ENCODE measurements at places on chromosomes 2 and 18.

GRCh38 chr2:45637440-45637839 is 14.0 kb upstream of the PRKCE start:
- no peak for DNase-seq

DNA sequence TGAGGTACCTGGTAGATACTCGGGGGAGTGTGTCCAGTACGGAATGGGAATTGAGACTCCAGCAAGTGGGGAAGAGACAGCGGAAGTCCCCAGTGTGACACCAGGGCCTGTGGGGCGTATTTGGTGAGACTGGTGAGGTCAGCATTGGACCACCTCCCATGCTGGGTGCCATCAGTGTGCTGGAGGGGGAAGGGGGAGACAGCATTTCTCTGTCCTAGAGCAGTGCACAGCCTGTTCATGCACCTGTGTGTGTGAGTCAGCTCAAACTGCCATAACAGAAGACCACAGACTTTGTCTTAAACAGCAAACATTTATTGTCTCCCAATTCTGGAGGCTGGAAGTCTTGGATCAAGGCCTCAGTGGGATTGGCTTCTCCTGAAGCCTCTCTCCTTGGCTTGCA is 301.8 kb downstream of the GBX2 start:
- no peak for DNase-seq

GRCh38 chr18:48459016-48459415 is 49.8 kb upstream of the ZBTB7C start:
- DNase-seq, result no peak

- DNase-seq, result peak; percentile 76
Observed at GRCh38 chr2:75503048-75503607, 57.6 kb downstream of the EVA1A start.

DNA sequence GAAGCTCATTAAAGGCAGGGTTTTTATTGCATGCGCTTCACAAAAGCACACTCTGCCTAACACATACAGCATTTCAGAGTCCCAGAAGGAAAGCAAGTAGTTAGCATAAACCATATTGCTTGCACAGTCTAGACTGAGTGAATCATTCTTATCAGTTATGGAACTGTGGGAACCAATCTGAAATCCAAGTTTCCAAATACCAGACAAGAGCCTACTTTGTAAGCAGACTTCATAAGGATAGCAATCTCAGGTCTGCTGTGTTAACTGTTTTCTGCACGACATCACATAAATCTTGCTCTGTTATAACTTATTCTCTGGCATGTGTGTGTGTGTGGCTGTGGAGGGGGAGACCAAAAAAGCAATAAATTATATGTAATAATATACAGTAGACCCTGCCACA is 608.1 kb upstream of the REG3G start:
- DNase-seq, result no peak

GRCh38 chr2:220835583-220835982 is 736.5 kb downstream of the EPHA4 start:
- DNase-seq, result no peak

GRCh38 chr2:238358769-238359168 is 38.5 kb downstream of the TRAF3IP1 start:
- no peak for DNase-seq

GRCh38 chr2:20641123-20641985 is 9.5 kb downstream of the HS1BP3 start:
- DNase-seq, result no peak

DNA sequence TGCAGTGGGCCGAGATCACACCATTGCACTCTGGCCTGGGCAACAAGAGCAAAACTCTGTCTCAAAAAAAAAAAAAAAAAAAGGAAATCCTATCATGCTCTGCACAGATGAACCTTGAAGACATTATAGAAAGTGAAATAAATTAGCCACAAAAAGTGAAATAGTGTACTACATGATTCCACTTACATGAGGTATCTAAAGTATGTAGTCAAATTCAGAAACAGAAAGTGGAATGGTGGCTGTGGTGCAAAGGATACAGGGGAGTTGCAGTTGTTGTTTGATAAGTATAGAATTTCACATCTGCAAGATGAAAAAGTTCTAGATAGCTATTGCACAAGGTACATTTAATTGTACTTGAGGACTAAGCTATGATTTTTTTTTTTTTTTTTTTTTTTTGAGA is 5.2 kb downstream of the ZRANB3 start:
- DNase-seq, result no peak

GRCh38 chr2:86393521-86394491 is 47.4 kb upstream of the KDM3A start:
- DNase-seq, result peak; percentile 17

GRCh38 chr2:96884299-96885094 is 14.6 kb upstream of the SEMA4C start:
- DNase-seq, result no peak

- DNase-seq, result no peak
Observed at GRCh38 chr2:31110998-31111397, 27.2 kb downstream of the GALNT14 start.

DNA sequence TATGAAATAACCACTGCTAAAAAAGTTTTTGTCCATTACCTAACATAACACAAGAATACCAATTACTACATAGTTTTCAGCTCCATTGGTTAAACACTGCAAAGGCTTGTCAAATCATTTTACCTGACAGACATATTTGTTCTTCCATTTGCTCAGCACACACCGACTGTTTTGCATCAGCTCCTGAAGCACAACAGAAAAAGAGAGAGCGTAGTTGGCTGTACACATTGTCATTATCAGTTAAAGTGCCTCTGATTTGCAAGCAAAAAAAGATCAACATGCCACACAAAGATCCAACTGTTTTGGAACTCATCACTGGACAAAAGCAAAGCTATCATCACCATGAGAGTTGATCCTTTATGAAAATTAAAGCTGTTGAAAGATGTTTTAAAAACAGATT is 103.8 kb downstream of the WDPCP start:
- DNase-seq, result no peak

DNA sequence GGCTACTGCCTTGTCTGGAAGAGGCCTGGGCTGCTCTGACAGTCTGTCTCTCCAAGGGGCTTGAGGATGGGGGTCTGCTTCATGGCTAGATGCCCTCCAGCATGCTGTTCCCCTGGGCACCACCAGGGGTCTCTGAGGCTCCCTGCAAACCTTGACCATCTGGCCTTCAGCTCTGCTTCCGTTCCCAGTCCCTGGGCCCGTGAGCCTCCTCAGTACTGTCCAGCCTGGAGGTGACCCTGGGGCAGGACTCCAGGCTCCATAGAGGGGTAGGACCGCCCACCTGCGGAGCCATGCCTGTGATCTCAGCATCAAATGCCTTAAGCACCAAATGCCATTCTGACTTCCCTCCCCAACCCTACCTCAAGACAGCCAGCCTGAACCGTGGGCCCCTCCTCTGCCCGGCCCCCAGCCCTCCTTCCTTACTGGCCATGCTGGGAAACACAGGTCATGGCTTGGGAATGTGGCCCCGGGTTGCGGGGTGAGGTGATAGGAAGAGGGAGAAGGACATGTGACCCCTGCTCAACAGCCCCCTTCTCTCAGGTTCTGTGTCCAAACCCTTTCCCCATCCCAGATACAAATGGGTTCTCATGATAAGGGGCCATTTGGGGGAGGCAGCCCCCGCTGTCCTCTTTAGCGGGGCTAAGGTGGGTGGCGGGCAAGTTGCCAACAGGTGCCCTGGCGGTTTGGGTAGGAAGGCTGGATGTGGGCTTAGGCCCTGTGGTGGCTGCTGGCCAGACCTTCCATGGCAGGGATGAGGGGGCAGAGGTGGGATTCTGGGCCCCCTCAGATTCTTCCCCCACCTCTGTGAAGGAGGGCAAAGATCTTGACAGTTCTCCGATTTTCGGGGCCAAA is 25.0 kb downstream of the SPEG start:
- peak; percentile 19 for DNase-seq

DNA sequence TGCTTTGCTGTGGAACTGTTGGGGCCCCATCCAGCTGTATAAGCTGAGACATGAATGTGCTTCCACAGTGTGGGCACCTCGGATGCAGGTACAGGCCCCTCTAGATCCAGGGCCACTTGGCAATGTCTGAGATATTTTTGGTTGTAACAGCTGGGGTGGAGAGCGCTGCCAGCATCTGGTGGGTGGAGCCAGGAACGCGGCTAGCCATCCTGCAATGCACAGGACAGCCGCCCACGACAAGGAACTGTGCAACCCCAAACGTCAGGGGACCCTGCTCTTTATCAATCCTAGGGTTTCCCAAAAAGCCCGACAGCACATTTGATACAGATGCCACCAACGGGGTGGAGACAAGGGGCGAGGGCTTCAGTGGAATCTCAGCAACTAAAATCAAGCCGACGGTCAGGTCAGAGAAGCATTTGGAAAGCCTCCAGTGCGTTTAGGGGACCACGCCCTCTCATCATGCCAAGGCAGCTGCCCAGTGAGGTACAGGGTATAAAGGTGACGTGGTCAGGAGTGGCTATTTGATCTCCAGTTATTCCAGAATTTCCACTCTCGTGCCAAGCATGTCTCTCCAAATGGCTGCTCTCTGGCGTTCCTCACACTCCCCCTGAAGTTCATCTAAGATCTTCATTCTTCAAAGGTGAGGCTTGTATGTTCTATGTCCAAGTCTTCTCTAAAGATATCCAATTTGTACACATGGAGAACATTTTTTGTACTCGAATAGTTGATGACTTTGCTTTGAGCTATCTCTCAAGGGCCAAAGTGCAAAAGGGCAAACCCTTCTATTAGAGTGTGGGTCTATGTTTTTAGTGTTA is 55.7 kb downstream of the LRRFIP1 start:
- DNase-seq, result no peak

GRCh38 chr18:78487649-78488048 is 492.0 kb upstream of the SALL3 start:
- no peak for DNase-seq

- no peak for DNase-seq
Observed at GRCh38 chr2:12176623-12177454, 430.4 kb downstream of the LPIN1 start.

- no peak for DNase-seq
Observed at GRCh38 chr18:74899554-74899953, 301.9 kb downstream of the ZNF407 start.

DNA sequence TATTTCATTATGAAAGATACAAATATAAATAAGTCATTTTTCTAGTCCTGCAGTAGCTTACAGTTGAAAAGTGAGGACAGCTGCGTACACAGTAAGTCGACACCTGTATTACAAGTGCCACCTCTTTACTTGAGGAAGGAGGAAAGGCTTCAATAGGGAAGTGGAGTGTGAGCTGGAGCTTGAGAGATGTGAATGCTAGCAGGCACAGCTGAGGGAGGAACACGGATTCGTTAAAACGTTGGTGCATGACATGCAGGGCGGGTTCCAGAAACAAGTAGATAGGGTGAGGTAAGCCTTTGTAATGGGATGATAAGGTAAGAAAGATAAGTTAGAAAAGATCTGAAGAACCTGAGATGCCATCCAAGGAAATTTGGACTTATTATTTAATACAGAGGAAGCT is 98.1 kb upstream of the CSRNP3 start:
- no peak for DNase-seq

DNA sequence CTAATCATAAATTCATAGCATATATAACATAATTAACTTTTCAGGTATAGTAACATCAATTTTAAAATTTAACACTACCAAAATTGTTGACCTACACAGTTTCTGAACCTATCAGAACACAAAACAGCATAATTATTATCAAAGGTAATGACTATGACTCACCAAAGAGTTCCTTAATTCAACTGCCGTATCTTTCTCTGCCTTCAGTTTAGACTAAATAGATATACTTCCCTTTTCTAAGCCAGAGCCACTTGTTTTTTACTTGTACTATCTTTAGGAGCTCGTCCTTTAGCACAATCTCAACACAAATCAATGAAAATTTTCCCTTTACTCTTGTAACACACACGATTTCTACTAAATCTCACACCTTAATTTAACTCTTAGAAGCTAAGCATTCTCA is 54.4 kb downstream of the CCDC88A start:
- no peak for DNase-seq

- DNase-seq, result no peak
Observed at GRCh38 chr2:110977403-110977802, 143.3 kb upstream of the BCL2L11 start.

- DNase-seq, result no peak
Observed at GRCh38 chr2:239826786-239827522, 198.2 kb downstream of the NDUFA10 start.

- DNase-seq, result no peak
Observed at GRCh38 chr2:8536686-8537561, 144.9 kb upstream of the ID2 start.

DNA sequence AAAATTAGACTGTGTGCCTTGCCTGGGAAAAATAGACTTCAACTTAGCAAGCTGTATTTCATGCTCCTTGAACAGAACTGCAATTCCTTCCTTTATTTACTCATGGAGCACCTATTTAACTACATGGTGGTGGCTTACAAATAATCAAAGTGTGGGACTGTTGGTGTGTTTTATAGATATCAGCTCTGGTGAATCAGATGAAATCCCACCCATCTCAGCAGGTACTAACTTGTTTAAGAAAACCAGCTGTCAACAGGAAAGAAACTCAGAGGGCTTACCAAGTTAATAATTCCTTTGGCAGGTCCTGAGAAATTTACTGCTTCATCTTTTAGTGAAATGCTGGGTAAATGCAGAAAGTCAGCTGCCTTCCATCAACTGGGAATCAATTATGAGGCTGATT is 830.6 kb downstream of the SLC4A3 start:
- DNase-seq, result no peak

DNA sequence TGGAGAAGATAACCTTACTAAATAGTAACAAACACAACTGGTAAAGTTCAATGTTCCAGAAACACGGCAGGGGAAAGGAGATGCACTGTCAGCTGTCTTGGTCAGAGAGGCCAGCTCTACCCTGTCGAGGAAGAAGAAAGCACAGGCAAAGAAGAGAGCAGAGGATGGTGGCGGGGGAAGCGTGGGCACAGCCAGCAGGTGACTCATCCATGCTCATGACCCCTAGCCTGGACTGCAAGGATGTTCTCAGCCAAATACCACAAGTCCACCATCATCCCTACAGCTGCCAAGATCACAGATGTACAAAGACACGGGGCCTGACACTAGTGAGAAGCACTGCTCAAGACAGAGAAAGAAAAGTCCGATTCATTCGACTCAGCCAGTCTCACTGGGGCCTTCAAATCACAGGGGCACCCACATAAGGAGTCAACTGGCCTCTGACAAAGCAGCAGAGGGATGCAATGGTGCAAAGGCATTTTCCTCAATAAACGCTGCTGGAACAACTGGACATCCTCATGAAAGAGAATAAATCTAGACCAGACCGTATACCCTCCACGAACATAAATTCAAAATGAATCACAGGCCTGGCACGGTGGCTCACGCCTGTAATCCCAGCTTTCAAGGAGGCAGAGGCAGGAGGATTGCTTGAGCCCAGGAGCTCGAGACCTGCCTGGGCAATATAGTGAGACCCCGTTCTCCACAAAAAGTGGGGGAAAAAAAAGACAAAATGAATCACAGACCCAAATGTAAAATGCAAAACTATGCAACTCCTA is 5.6 kb downstream of the DTYMK start:
- DNase-seq, result no peak

GRCh38 chr2:225041207-225041850 is 939 bp downstream of the DOCK10 start:
- no peak for DNase-seq

GRCh38 chr2:172339371-172340010 is 87.9 kb upstream of the ITGA6 start:
- no peak for DNase-seq

GRCh38 chr2:241816431-241817121 is 7.6 kb downstream of the NEU4 start:
- no peak for DNase-seq

GRCh38 chr2:128702616-128703015 is 383.9 kb upstream of the HS6ST1 start:
- no peak for DNase-seq
